ENCODE measurements at places on chromosomes 5 and 9.
A peak's percentile ranks its signal among the peaks of the same experiment; 100 is the strongest.

GRCh38 chr5:9818340-9818845 lies 188.2 kb upstream of the TAS2R1 start:
- DNase-seq = no peak

GRCh38 chr9:93116072-93116961 lies 17.7 kb downstream of the NINJ1 start:
- DNase-seq = peak; percentile 72

DNA sequence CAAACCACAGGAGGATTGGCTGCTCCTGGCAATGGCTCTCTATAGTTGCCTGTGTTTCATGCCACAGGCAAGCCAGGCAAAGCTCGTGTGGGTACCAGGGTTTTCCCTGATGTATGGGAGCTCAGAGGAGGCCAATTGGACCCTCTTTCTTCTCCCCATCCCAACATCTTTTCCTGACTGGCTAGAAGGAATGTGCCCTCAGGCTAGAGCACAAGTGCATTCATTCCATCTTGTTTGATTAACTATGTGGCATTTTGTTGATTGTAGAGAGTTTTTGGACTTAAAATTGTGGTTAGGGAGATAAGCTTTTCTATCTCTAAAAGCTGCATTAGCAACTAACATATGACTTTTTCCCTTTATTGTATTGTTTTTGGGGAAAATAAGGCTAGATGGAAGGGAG lies 561.3 kb downstream of the PSAT1 start:
- no peak for DNase-seq

DNA sequence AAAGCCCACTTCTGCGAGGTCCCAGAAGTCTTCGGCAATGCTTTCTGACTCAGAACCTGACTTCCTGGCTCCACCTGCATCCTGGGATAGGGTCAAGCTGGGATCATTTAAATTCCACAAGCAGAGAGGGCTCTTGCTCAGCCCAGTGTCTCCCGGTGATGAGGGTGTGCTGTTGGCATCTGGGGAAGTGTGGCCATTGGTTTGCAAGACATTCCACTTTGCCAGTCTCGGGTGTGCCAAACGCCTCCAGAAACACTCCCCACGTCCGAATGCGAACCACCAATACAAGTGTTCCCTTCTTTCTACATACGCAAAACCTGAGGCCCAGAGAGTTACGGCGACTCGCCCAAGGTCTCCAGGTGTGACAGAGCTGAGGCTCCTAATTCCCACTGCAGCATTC lies 43.1 kb upstream of the FCN2 start:
- DNase-seq = no peak

DNA sequence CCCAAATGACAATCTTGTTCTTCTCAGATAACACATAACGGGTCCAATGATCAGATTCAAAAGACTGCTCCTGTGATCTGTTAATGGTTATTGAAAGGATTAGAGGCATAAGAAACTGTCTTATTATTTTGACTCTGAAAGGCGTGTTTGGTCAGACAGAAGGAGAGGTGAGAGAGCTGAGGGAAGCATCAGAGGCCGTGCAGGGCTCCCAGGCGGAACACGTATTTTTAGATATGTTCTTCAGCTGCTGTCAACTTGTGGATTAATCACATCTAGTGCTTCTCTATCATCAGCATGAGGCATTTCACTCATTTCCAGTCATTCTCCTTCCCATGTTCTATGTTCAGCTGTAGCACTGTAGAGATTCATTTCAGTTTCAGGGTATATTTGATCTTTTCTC lies 199.8 kb downstream of the MAPKAP1 start:
- DNase-seq = no peak

DNA sequence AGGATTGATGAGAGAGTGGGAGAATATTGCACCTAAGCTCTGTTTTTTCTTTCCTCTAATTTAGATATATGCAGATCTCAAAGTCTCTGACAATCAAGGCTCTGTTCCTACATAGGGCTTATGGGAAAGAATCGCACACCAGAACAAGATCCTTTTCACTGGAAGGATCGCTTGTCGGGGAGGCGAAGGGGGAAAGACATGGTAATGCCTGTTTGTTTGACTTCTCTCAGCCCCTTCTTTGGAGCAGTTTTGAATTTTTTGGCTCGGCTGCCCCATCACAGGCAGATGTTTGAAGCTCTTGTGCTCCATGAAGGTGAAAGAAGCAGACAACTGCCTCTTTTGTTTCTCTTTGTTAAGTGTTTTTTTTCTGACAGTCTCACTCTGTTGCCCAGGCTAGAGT lies 599.9 kb upstream of the ZNF608 start:
- DNase-seq = no peak

DNA sequence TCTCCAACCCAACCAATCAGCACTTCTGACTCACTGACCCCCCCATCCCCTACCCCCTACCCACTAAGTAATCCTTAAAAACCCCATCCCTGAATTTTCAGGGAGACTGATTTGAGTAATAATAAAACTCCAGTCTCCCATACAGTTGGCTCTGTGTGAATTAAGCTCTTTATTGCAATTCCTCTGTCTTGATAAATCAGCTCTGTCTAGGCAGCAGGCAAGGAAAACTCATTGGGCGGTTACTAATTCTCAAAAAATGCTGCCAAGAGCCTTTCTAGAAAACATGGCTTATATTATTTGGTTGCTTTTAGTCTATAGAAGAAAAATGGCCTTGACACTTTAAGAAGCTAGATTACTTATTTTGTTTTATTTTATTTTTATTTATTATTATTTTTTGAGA lies 131.7 kb downstream of the SUSD1 start:
- DNase-seq = no peak

DNA sequence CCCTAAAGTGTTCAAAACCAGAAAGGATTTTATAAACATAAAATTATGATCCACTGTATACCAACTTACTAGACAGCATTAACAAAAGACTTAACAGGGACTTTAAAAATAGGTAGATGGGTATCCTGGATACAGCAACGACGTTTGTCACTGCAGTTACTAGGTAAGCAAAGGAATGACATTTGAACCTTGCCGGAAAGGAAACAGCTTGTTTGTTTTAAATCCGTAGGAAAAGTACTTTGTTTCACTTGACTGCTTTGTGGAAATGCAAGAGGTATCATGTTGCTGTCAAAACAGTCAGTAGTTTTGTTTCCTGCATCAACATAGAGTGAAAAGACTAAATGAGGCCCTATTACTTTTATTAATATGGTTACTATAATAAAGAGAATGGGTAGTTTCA lies 122.9 kb downstream of the CDC42SE2 start:
- peak; percentile 70 for DNase-seq

DNA sequence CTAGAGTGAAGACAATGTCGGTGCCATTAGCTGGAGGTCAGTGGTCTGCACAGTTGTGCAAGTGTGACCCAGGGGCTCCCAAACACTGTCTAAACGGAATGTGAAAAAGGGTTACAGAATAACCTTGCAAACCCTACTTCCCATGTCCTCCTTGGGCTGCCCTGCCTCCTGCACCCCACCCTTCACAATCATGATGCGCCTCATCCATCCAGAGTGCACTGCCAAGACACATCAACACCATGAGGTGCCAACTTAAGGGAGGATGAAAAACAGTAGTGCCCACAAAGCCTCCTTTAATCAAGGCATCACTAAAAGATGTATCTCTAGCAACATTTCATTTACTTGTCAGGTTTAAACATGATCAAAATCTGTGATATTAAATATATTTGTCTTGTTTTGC lies 87.1 kb downstream of the SETX start:
- DNase-seq = no peak

- DNase-seq = no peak
Measured at GRCh38 chr5:154999865-155000264, 13.7 kb upstream of the KIF4B start.

DNA sequence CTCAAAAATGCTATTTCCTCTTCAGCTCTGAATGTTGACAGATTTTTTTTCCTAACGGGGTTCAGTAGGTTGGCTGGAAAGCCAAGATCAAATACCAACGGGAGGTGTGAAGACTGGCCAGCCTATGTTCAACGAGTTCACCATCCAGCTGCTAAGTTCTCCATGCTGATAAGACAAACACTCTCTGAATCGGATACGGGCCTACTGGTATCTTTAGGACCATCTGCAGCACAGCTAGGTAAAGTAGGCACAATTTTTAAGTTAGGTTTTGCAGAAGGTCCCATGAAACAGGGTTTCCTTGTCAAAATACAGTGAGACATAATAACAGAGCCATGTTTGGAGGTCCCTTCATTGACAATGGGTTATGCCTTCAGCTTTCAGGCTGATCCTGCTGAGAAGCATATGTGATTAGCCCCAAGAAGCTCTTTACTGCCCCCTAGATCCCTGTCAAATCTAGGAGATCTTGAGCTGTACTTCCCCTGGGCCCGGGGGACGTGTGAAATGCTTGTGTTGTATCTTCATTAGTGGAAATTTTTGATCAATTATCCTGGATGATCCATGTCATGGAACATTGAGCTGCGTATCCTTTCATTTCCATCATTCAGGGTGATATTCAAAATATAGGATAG lies 60.6 kb downstream of the PGM5 start:
- no peak for DNase-seq

DNA sequence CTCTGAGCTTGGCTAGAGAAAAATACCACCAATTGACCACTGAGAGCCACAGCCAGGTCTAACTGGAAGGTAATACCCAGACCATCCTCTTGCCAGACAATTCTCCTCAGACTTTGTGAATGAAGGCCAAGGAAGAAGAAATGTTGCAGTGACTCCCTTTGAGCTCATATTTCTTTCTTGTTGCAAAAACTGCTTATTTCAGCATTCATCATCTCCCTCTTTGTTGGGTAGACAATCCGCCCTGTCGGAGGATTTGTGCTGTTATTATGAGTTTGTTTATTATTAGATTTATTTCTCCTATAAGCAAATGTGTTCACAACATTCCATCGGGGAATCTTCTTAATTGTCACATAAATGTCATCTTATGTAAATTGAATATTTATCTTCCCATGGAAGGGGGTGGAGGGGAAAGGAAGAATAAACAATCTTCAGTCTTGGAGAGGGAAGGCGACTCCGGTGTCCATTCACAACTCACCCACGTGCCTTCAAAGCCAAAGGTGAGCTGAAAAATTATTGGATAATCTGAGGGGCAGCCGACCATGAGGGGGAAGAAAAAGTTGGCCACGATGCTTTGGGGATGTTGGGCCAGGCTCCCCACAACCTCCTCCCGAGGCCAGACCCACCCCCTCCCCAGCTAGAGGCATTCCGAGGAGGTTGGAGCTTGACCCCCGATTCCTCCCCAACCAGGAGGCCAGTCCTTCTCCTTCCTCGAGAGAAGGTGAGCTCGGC lies 1.8 kb upstream of the JADE2 start:
- peak; percentile 56 for DNase-seq

GRCh38 chr5:1946776-1947175 lies 64.1 kb upstream of the IRX4 start:
- DNase-seq = no peak
